Amniotic stem cell (primary cell): ENCODE measurements at places on chromosomes 1 and 21.

DNA sequence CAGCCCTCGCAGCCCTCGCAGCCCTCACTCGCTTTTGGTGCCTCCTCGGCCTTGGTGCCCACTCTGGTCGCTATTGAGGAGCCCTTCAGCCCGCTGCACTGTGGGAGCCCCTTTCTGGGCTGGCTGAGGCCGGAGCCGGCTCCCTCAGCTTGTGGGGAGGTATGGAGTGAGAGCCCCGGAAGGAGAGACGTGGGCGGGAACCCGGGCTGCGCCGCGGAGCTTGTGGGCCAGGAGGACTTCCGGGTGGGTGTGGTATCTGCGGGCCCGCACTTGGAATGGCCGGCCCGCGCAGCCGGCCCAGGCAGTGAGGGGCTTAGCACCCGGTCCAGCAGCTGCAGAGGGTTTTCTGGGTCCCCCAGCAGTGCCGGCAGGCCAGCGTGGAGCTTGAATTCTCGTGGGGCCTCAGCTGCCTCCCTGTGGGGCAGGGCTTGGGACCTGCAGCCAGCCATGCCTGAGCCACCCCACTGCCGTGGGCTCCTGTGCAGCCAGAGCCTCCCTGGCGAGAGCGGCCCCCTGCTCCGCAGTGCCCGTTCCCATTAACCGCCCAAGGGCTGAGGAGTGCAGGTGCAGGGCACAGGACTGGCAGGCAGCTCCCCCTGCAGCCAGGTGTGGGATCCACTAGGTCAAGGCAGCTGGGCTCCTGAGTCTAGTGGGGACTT lies 9.9 kb upstream of the CFHR2 start:
- no peak for DNase-seq

GRCh38 chr21:43937891-43938309 lies 72.9 kb downstream of the AGPAT3 start:
- DNase-seq: no peak

DNA sequence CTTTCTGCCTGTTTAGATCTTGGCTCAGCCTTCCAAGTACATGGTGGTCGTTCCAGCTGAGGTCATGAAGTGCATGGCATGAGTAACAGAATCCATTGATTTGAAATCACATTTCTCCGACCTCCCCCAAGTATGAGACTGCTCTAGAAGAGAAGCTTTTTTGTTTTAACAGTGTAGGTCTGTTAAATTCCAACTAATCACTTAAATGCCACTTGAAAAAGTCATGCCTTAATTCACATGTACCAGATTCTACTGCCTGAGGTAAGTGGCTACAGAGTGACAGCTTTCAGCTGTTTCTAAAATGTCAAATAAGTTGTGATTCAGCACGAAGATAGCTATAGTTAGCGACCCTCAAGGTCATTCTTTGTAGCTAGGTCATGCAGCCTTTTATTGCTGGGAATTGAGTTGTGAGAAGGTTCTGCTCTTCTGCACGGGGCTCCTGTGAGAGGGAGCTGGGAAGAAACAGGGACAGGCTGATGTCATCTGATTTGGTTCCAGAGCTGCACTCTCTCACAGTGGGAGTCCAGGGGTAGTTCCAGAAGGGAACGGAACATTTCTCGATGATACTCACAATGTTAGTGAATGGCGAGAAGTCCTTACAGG lies 112.7 kb downstream of the VPS13D start:
- no peak for DNase-seq

DNA sequence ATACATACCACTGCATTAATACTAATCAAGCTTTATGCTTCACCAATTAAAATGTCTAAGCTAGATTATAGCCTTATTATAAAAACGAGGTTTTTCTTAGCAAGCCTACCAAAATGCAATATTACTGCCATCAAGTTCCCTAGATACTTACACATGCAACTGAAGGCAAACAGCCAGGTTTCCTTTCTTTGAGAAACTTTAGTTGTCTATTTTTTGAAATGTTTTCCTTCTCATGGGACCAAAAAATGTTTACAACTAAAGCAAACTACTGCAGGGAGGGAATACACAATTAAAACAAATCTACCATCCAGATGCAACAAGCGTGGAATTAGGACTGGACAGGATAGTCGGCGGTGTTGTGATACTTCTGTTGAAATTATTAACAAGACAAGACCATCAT lies 1.3 kb downstream of the ZNF644 start:
- no peak for DNase-seq

- no peak for DNase-seq
These were observed 45.2 kb downstream of the C8B start for GRCh38 chr1:56920591-56921001.

- no peak for DNase-seq
These were observed 187.9 kb downstream of the DISC1 start for GRCh38 chr1:231814521-231814920.

- no peak for DNase-seq
These were observed 563 bp upstream of the NFIA start for GRCh38 chr1:61081686-61082310.

GRCh38 chr21:44013380-44014088 lies 1.4 kb downstream of the TRAPPC10 start:
- no peak for DNase-seq

- no peak for DNase-seq
These were observed 27.4 kb downstream of the EPHB2 start for GRCh38 chr1:22738069-22738435.

GRCh38 chr1:24975391-24975790 lies 45.3 kb upstream of the RUNX3 start:
- DNase-seq: no peak

DNA sequence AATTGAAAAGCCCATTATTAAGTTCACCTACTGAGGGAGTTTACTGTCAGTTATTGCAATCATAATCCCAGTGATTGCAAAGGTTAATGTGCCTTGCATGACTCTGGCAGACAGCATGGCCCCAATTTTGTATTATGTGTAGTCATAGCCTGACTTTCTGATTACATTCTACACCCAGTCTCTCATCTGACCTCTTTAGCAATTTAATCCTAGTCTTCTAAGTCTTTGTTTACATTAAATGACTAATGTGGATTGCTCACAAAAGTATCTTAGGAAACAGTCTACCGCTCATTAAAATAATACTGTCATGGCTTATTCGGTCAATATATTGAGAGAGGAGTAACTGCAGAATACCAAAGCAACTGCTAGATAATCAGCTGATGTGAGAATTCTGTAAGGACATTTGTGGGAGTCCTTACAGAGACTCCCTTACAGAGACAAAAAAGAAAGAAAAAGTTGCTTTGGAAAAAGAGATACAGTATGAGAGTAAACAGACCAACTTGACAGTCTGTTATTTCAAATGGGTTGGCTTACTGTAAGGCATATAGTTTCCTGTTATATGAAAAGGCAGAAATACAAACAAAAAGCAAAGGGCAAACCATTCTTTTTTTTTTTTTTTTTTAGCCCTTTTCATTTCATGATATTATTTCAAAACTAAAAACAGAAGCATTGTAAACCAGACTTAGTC lies 42.8 kb downstream of the SMG7 start:
- peak; percentile 41 for DNase-seq

DNA sequence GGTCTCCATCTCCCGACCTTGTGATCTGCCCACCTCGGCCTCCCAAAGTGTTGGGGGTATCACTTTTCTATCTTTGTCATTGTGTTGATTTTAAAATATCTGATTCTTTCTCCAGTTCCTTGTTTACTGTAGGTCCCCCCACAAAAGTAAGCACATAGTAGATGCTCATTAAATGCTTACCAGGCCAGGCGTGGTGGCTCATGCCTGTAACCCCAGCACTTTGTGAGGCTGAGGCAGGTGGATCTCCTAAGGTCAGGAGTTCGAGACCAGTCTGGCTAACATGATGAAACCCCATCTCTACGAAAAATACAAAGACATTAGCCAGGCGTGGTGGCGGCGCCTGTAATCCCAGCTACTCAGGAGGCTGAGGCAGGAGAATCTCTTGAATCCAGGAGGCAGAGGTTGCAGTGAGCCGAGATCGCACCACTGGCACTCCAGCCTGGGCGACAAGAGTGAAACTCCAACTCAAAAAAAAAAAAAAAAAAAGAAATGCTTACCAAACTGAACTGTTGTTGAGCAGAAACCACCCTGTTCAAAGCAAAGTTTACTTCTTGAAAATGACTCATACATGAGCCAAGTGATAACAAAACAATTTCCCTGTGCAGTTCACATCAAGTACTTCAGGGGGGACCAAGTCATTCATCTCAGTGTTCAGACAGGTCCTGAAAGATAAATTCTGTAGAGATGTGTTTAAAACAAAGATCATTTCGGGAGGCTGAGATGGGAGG lies 24.3 kb upstream of the NID1 start:
- DNase-seq: no peak

DNA sequence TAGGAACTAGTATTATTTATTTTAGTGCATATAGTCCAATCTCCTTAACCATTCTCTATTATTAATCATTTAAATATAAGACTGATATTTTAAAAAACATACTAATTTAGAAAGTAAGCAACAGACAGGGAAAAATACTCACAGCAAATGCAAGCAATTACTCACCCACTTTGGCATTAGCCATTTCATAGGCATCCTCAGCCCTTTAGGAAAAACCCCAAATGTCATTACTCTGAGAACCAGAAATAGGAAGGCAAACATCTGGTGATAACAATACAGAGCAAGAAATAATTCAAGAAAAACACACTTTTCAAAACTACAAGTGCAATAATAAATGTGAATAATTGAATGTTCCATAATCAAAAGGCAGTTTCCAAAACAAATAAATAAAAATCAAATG lies 545.1 kb downstream of the PLPP3 start:
- peak; percentile 71 for DNase-seq

- peak; percentile 45 for DNase-seq
These were observed 10.1 kb downstream of the DIPK1A start for GRCh38 chr1:92951141-92951582.

GRCh38 chr21:17818186-17819113 lies 706 bp downstream of the C21orf91 start:
- no peak for DNase-seq

GRCh38 chr1:51222136-51222787 lies 13.8 kb upstream of the RNF11 start:
- DNase-seq: no peak

DNA sequence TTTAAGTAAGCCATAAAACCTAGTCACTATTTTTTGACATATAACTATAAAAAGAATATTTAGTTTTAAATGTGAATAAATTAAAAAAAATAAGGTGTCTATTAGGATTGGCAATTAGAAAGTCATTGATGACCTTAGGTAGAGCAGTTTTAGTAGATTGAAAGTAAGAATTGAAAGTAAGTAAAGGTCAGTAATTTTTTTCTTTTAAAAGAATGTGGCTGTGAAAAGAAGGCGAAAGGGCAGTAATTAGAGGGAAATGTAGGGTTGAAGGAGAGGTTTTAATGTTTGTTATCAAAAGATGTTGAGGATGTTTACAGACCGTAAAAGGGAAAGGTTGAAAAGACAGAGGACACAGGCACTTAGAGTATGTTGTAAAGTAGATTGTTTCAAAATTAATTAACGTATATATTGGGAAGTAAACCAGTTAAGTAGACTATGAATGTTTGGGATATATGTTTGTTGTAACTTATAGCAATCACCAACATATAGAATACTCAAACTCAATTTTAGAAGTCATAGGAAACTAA lies 41.0 kb downstream of the ZFYVE9 start:
- no peak for DNase-seq

DNA sequence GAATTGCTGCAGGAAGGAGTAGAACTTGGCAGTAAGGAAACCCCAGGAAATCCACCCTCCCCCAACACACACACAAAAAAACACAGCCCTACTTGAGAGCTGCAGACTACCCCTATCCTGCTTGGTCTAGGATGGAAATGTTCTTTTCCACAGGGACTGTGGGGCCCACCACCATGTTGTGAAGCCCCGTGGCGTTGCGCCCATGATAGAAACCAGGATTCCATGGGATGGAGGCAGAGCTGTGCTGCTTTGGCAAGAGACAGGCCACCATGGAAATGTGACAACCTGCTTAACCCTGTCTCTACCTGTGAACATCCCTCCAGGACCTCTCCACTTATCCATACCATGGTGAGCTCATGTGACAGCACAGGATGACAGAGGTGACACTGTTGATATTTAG lies 121.1 kb upstream of the NGF start:
- no peak for DNase-seq

- DNase-seq: no peak
These were observed 26.0 kb upstream of the ZRANB2 start for GRCh38 chr1:71106658-71107322.

- no peak for DNase-seq
These were observed 26.9 kb downstream of the OR6Y1 start for GRCh38 chr1:158527190-158527815.

DNA sequence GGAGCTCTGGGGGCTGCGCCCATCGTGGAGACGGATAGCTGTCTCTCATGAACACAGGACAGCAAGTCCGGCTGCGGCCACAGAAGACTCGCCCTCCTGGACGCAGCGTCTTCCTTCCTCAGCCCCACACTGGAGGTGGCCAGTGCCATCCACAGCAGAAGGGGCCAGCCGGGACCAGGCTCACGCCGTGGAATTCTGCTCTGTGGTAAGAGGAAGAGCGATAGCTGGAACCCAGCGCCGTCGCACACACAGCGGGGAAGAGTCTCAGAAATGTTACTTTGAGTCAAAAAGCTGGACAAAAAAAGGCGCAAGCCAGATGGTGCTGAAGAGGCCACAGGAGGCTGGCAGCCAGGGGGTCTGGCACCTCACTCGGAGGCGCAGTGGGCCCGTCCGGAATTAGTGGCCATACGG lies 113.9 kb upstream of the COL6A1 start:
- DNase-seq: no peak

DNA sequence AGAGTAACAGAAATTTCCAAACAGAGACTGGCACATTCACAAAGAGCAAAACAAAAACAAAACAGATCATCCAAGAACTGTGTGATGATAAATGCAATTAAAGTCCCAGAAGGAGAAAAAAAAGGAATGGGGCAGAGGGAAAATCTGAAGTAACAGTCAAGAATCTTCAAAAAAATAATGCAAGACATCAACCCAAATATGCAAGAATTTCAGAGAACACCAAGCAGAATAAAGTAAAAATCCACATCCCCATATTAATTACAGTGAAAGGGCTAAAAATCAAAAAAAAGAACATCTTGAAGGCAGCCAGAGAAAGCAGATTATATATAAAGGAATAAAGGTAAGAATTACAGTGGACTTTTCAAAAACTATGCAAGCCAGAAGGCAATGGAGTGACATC lies 67.1 kb downstream of the FOXJ3 start:
- no peak for DNase-seq

GRCh38 chr21:36323032-36323431 lies 3.0 kb downstream of the MORC3 start:
- no peak for DNase-seq

- DNase-seq: no peak
These were observed 5.7 kb downstream of the TPM3 start for GRCh38 chr1:154186177-154186576.

- DNase-seq: no peak
These were observed 403.6 kb downstream of the RRAGC start for GRCh38 chr1:38455829-38456530.

- DNase-seq: no peak
These were observed 15.2 kb upstream of the CDCA8 start for GRCh38 chr1:37677143-37677439.

DNA sequence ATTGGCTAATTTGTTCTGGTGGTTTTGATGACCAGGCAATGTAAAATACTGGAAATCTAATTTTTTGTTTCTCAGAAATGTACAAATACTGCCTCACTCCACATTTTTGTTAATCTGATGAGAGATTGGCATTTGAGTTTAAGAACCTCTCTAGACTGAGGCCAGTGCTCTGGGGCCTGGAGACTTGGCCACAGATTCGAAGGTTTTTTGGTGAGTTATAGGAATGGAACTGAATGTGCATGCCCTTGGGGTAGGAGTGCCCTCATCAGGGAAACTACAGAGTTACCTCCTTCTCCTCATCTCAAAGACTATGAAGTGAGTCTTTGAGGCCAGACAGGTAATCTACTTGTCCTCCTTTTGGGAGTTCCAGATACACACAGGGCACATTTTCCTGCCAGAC lies 347.9 kb downstream of the LTN1 start:
- DNase-seq: peak; percentile 26
